ENCODE measurements at places on chromosomes 12 and 14. TPM values are rescaled to one million over a fixed set of nuclear protein-coding genes. Genes with fewer than 3 reads are reported as not detected.

The VASH1 gene
- polyA plus RNA-seq, result 41.4 TPM

DNA sequence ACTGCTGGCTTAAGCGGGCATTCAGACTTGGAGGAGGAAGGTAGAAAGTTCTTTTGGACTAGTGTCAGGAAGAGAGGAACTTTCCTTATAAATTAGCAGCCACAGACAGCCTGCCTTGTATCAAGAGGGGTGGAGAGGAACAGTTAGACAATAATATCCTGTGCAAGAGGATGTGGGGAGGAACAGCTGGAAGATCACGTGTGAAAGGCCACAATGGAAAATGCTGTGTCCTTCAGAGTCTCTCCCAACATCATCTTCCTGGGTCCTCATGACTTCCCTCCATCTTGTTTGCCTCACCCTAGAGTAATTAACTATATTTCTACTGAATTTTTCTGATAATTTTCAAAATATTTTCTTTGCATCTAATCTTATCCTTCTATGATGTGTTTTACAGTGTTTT lies 117.4 kb downstream of the MGAT4C start:
- no peak for DNase-seq

DNA sequence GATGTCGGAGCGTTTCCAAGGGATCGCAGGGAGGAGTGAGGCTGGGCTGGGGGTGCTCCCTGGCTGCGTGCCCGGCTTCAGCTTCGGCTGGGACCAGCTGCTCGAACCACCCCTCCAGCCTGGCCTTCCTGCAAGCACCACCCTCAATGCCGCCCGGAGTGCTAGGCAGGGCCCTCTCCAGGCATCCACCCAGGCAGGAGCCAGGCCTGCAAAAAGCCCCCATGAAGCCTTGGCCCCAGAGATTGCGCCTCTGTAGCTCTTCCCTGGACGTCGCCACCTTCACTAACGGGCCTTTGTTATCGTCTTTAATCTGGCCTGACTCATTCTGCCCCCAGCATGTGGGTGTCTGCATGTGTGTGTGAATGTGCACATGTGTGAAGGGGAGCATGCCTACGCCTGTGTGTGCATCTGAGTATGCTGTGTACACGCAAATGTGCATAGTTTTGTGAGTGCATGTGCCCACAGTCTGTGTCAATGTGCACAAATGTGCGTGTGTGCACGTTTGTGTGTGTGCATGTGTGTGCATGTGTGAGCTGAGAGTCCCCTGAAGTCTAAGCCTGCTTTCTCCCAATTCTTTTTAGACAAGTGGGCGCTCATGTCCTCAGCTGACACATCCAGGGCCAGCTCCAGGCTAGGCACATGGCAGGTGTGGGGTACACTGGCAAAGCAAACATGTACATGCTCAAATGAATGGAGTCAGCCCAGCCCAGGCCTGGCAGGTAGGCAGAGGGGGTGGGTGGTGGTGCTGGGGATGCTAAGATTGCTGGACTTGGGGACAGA lies 195.4 kb upstream of the C14orf180 start:
- no peak for DNase-seq

The DPPA3 gene
- polyA plus RNA-seq, result not detected

DNA sequence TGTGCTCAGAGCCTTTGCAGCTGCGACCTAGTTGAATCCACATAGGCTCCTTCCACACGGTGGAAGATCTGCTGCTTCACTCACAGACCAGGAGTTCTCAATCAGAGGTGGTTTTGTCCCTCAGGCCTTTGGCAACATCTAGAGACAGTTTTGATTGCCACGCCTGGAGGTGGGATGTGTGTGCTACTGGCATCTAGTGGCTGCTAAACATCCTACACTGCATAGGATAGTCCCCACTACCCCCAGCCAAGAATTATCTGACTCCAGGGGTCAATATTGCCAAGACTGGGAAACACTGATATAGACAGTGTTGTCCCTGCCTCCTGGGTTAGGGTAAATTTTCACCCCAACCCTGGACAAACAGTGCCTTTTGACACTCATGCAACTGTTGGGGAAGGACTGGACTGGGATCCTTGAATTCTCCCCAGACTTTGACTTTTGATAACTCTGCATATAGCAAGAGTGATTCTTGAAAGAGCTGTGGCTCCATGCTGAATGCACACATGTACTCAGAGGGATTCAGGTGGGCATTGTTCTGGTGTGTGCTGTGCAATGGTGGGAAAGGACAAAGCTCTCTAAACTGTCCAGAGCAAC lies 39.8 kb downstream of the BAZ2A start:
- DNase-seq, result no peak

Data from renal pelvis (tissue), 12 donors.